ENCODE measurements at places on chromosomes 11 and 22. TPM values are rescaled to one million over a fixed set of nuclear protein-coding genes. Genes with fewer than 3 reads are reported as not detected.

DNA sequence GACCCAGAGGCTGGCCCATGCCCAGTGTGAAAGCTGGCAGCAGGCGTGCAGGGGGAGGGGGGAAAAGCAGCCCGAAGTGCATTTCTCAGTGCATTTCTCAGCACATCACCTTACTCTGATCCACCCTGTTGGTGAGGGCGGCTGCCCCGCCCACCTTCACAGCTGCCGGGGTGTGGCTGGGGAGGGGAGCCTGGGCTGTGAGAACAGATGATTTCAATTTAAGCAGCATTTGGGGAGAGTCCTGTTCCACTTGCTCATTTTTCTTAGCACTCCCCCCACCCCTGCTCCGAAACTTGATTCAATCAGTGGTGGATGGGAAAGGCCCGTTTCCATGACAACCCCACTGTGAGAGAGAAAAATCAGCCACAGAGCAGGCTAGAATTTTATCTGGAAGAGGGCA is 84.8 kb downstream of the SNX19 start:
- H3K27ac ChIP-seq: no peak overlapping the region
- H3K27me3 ChIP-seq: no peaks in the 10 kb centered on the region
- no peak overlapping the region for H3K4me3 ChIP-seq
- DNase-seq: no peak
- H3K36me3 ChIP-seq: no peaks in the 10 kb centered on the region
- H3K4me1 ChIP-seq: no peaks in the 10 kb centered on the region

DNA sequence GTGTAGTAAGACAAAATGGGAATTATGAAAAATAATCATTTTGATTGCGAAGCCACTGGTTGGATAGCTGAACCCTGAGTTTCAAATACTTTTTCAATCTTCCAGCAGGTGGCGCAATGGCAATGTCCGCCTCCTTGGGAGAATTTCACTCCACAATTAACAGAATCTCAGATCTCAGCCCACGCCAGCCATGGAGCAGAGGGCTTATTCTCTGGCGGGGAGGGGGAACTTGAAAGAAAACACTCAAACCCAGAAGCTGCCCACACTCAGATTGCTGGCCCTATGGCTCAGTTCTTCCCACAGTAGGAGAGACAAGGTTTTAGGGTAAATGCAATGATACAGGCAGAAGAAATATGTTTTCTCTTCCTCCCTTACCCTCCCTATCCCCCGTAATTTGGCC is 38.7 kb upstream of the RCN1 start:
- DNase-seq: peak; percentile 9
- no peaks in the 10 kb centered on the region for H3K36me3 ChIP-seq
- no peak overlapping the region for H3K4me3 ChIP-seq
- H3K27me3 ChIP-seq: peaks cover 8% of the 10 kb centered on the region
- peaks cover 3% of the 10 kb centered on the region for H3K4me1 ChIP-seq

TRPC6 gene
- total RNA-seq: not detected

OR5M8 gene
- total RNA-seq: not detected

PATE3 gene
- total RNA-seq: not detected

- no peak for DNase-seq
- no peaks in the 10 kb centered on the region for H3K27me3 ChIP-seq
- H3K36me3 ChIP-seq: no peaks in the 10 kb centered on the region
- H3K27ac ChIP-seq: no peak overlapping the region
- H3K4me3 ChIP-seq: no peak overlapping the region
- no peaks in the 10 kb centered on the region for H3K4me1 ChIP-seq
Observed at GRCh38 chr11:106765469-106766258, 252.6 kb downstream of the GUCY1A2 start.

PTGDR2 gene
- total RNA-seq: 2.2 TPM

GRCh38 chr22:47128216-47128615 is 365.8 kb downstream of the TBC1D22A start:
- no peaks in the 10 kb centered on the region for H3K27me3 ChIP-seq
- no peak overlapping the region for H3K4me3 ChIP-seq
- peaks cover 3% of the 10 kb centered on the region for H3K36me3 ChIP-seq
- H3K4me1 ChIP-seq: no peaks in the 10 kb centered on the region
- no peak for DNase-seq
